ENCODE measurements at places on chromosomes 1 and 21. TPM values are rescaled to one million over a fixed set of nuclear protein-coding genes. Genes with fewer than 3 reads are reported as not detected.

DNA sequence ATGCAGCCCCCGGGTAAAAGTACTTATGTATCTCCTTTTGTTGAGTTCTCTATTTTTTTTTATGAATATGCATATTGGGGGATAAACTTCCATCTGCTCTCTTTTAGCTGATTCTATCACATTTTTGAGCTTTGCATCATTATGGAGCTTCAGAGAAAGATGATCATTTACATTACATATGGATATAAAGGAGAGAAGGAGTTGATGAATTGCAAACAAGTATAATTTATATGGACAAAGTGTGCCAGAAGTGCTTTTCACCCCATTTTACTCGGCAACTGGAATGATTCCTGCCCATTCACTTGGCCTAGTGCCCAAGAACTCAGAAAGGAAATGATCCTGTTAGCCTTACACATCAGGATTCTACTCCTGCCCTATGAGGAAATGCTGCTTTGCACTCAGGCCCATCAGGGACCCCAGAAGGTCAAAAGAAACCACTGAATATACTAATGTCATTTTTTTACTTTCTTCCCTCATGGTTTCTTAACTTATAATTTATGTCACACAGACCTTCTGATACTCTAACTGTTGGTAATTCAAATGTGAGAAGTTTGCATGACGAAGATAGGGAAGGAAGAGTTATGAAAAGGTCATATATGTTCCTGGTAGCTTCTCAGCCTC, 65.6 kb downstream of the SAMSN1 start:
- no peaks in the 10 kb centered on the region for H3K4me1 ChIP-seq
- no peak overlapping the region for H3K4me3 ChIP-seq
- no peaks in the 10 kb centered on the region for H3K27me3 ChIP-seq
- H3K27ac ChIP-seq, result no peak overlapping the region
- DNase-seq, result no peak

DNA sequence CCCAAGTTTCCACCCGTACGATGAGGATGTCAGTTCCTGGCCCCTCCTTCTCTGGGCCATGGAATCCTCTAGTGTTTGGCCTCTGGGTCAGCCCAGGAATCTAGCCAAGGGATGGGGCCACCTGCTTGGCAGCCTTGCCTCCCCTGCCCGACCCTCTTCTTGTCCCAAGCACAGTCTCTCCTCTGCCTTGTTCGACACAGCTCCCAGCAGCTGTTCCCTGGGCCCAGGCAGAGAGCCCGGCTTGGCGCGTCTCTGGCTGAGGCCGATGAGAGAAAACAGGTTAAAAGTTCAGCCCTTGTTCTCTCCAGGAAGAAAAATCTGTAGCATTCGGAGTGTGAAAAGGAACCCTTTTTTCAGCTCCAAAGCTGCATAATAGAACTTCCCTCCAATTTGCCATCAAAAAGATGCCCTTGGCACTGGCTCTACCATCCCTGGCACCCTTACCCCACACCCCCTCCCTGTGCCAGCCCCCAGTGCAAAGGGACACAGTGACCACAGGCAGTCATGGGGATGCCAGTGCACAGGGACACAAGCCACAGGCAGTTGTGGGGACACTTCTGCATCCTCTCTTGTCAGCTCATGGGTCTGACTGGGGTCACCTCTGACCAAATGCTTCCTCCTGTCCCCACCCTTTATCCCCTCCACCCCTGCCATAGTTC, 68.4 kb downstream of the EPHB2 start:
- H3K4me1 ChIP-seq, result peaks cover 30% of the 10 kb centered on the region
- H3K27ac ChIP-seq, result no peak overlapping the region
- no peaks in the 10 kb centered on the region for H3K27me3 ChIP-seq
- no peak overlapping the region for H3K4me3 ChIP-seq
- DNase-seq, result no peak
- no peaks in the 10 kb centered on the region for H3K36me3 ChIP-seq

DNA sequence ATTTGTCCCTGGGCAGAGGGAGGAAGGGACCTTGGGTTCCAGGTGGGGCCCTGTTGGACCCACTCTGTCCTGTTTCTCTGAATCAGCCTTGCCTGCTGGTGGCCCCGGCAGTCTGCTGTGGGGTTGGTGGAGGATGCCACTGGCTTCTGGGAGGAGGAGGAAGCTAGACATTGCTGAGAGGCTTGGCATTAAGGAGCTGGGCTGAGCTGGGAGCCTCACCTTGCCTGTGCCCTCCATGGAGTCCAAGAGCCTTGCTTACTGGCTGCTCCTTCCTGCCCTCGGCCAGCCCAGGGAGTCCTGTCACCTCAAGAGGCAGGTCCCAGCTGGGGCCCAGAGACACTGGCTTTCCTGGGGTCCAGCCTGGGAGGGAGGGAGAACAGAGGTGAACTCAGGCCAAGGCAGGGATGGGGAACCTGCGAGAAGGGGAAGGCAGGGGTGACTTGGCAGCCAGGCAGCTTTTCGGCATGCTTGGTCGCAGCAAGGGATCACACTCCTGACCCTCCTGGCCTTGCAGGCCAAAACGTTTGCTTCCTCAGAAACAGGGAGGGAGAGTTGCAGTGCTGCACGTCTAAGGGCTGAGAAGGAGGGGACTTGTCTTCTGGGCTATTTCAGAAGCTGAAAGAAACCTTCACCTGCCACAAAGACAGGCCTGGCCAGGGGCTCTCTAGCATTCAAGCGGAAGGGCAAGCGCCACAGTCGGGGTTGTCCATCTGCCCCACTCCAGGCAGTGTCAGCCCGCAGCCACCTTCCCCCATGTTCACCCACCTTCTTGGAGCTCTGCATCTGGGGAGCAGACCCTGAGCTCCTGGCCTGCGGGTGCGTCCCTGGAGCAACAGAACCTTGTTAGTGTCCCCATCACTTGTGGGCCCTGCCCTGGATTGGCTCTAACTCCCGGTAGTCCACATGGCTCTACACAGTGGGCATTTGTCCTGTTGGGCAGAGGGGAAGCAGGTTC, 8.9 kb downstream of the TMEM201 start:
- DNase-seq, result no peak
- H3K4me3 ChIP-seq, result no peak overlapping the region
- H3K27ac ChIP-seq, result no peak overlapping the region
- H3K4me1 ChIP-seq, result peaks cover 5% of the 10 kb centered on the region
- H3K27me3 ChIP-seq, result no peaks in the 10 kb centered on the region

- H3K36me3 ChIP-seq, result no peaks in the 10 kb centered on the region
- DNase-seq, result no peak
- peaks cover 4% of the 10 kb centered on the region for H3K4me1 ChIP-seq
Measured at GRCh38 chr1:147496571-147497210, 44.6 kb upstream of the BCL9 start.

GRCh38 chr1:170536924-170537551, 5.1 kb downstream of the GORAB start:
- H3K27ac ChIP-seq, result peak overlapping the region; percentile 82
- H3K4me1 ChIP-seq, result peaks cover 57% of the 10 kb centered on the region
- peaks cover 36% of the 10 kb centered on the region for H3K36me3 ChIP-seq
- H3K27me3 ChIP-seq, result no peaks in the 10 kb centered on the region

- H3K27ac ChIP-seq, result no peak overlapping the region
- no peak for DNase-seq
- H3K4me3 ChIP-seq, result no peak overlapping the region
- H3K36me3 ChIP-seq, result no peaks in the 10 kb centered on the region
Measured at GRCh38 chr21:15219039-15219438, 154.2 kb upstream of the NRIP1 start.

DNA sequence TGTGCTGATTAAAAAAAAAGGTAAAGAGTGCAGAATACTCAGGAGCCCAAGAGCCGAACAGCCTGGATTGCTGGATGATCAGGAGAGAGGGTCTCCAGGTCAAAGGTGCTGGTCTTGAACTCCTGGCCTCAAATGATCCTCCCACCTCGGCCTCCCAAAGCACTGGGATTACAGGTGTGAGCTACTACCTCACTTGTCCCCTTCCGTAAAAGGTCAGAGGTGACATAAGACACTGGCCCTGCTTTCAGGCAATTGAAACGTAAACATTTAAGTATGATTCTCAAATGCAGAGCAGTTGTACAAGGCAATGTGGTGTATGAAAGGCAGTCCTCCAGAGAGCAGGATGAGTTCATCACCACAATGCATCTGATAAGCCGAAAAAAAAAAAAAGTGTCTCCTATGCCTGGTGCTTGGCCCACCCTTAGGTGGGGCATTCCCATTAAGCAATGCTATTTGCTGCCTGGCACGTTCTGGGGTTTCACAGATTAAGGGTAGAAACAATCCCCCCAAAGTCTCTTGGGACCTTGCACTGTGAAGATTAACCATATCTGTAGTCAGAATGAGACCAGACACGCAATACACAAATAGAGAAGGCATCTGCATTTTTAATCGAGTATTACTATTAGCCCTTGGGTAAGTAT, 47.7 kb downstream of the PARP1 start:
- no peaks in the 10 kb centered on the region for H3K4me1 ChIP-seq
- no peak overlapping the region for H3K4me3 ChIP-seq
- H3K27me3 ChIP-seq, result no peaks in the 10 kb centered on the region
- no peak for DNase-seq

GRCh38 chr1:23574265-23574754, 15.0 kb upstream of the ID3 start:
- no peaks in the 10 kb centered on the region for H3K27me3 ChIP-seq
- peaks cover 47% of the 10 kb centered on the region for H3K4me1 ChIP-seq
- H3K27ac ChIP-seq, result no peak overlapping the region
- peaks cover 2% of the 10 kb centered on the region for H3K36me3 ChIP-seq
- no peak for DNase-seq
- H3K4me3 ChIP-seq, result no peak overlapping the region

GRCh38 chr1:222084996-222085395, 343.1 kb upstream of the DUSP10 start:
- no peaks in the 10 kb centered on the region for H3K36me3 ChIP-seq
- H3K4me3 ChIP-seq, result no peak overlapping the region
- peaks cover 7% of the 10 kb centered on the region for H3K27me3 ChIP-seq

- H3K27ac ChIP-seq, result no peak overlapping the region
- no peak overlapping the region for H3K4me3 ChIP-seq
- H3K4me1 ChIP-seq, result peaks cover 29% of the 10 kb centered on the region
- DNase-seq, result no peak
- no peaks in the 10 kb centered on the region for H3K27me3 ChIP-seq
Measured at GRCh38 chr21:41662161-41662560, 104.7 kb downstream of the RIPK4 start.

DNA sequence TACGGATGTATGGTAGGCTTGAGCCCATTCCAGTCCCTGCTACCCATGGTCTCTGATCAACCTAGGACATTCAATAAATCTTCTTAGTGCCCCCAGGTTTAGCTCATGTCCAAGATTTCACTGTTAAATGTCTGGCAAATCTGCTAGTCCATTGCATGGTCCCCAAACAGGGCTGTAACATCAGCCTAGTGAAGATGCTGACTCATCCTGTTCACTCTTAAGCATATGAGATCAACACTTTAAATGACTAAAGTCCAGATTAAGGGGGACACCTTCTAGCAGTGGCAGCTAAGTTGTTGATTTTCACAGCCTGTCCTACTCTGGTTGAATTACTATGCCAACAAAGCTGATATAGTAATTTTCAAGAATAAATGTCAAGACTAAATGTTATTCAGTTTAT, 46.5 kb upstream of the NUF2 start:
- H3K4me3 ChIP-seq, result no peak overlapping the region
- H3K36me3 ChIP-seq, result peaks cover 27% of the 10 kb centered on the region
- peaks cover 21% of the 10 kb centered on the region for H3K4me1 ChIP-seq
- no peaks in the 10 kb centered on the region for H3K27me3 ChIP-seq
- no peak overlapping the region for H3K27ac ChIP-seq

TMEM52 gene
- not detected for total RNA-seq

IL6R gene
- total RNA-seq, result 12.4 TPM

PDZK1 gene
- 0.31 TPM for total RNA-seq

PIK3R3 gene
- 33.2 TPM for total RNA-seq

INAVA gene
- total RNA-seq, result 2.0 TPM

SGIP1 gene
- 118 TPM for total RNA-seq

PSMB2 gene
- total RNA-seq, result 62.8 TPM

TSPAN1 gene
- total RNA-seq, result 0.68 TPM

CFAP107 gene
- not detected for total RNA-seq

IQCC gene
- total RNA-seq, result 3.0 TPM

GJA8 gene
- total RNA-seq, result not detected

C8A gene
- not detected for total RNA-seq

GPR161 gene
- 38.5 TPM for total RNA-seq
